ENCODE measurements at places on chromosomes 3 and 15. TPM values are rescaled to one million over a fixed set of nuclear protein-coding genes. Genes with fewer than 3 reads are reported as not detected.

DNA sequence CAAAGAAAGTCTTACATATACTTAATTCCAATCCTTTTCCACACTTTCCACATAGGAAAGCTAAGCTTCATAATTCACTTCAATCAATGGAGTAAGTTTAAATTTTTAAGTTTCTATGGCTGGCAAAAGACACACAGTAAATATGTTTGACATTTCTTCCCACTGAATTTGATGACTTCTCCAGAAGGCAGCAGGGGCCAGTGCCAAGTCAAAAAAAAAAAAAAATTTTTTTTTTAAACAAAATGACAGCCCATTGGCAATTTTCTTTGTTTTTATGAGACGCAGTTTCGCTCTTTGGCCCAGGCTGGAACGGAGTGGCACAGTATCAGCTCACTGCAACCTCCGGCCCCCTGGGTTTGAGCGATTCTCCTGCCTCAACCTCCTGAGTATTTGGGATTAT, 28.7 kb downstream of the ATP13A3 start:
- DNase-seq: no peak

DNA sequence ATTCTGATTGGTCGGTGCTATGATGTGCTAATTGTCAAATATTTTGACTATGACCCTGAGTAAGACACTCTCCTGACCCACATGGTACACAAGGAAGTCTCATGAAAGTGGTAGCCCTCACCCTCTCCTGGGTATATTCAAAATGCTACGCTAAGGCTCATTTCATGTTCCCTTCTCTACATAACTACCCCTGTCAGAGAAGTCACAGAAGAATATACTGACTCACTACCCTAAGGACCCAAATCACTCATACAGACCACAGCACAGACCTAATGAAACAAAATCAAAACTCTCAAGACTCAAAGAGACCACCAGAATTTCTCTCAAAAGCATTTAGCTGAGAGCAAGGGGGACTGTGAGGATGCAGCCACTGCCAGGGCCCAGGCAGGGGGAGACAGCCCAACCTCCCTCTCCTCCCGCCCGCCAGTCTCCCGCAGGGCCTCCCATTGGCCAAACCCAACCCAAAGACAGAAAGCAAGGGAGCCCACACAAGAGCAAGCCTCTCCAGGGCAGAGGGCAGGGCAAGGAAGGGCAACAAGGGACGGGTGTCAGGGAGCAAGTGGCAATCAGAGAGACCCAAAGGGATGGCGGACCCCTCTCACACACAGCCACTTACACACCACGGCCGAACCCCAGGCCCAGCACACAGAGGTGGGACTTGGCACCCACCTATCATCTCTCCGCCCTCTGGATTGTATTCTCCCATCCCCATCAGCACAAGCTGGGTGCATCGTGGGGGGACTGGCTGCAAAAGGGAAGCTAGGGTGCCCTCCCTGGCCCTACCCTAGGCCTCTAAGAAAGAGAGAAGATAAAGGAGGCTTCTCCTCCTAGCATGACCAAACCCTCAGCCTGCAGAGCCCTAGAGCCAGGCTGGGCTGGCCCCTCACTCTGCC, 41.6 kb downstream of the MEGF11 start:
- DNase-seq: no peak

- no peak for DNase-seq
These were observed 113.0 kb upstream of the ETV5 start for GRCh38 chr3:186221760-186222378.

GRCh38 chr3:124882816-124883747, 4.1 kb downstream of the ITGB5 start:
- DNase-seq: no peak

The LRTM1 gene
- not detected for total RNA-seq

DNA sequence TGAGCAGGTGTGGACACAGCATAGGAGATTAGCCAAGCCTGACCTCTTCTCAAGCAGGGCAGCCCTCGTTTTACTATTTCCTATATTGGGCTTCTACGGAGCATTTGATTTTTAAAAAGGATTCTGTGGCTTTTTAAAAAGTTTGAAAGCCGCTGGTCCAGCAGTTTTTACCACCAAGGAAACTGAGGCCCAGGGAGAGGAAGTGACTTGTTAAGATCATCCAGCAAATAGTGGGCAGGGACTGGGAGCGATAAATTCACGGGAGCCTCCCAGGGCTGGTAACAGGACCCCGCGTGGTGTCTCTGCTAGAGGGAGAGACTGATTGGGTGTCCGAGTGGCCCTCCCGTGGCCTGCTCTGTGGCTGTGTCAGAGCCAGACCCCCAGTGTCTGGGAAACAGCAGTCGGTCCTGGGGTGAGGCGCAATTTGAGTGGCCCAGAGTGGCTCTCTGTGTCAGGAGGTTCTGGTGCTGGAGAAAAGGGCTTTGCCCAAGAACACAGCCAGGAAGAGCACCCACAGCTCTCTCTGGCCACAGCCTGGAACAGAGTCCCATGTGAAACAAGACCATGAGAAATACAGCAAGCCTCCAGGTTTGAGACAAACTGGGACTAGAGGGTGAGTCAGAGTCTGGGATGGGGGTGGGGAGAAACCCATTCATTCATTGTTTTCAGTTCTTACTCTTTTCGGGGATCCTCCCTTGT, 4.2 kb downstream of the FURIN start:
- no peak for DNase-seq

DNA sequence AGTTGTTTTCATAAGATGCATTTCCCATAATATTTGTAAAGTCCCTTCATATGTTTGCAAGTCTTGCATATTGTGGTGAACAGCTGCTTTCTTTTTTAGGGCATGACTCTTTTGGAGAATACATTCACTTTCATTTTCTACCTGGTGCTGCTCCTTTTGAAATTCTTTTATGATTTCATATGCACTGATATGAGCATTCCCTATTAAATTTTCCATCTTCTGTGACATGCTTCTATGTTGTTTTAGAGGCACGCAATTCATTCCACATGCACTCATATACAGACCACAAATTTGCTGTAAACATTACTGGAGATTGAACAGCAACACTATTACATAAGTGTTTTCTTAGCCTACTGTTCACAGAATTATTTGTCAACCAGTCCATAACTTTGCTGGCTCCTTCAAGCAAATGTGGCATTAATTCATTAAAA, 92.8 kb upstream of the TNFSF10 start:
- no peak for DNase-seq

DNA sequence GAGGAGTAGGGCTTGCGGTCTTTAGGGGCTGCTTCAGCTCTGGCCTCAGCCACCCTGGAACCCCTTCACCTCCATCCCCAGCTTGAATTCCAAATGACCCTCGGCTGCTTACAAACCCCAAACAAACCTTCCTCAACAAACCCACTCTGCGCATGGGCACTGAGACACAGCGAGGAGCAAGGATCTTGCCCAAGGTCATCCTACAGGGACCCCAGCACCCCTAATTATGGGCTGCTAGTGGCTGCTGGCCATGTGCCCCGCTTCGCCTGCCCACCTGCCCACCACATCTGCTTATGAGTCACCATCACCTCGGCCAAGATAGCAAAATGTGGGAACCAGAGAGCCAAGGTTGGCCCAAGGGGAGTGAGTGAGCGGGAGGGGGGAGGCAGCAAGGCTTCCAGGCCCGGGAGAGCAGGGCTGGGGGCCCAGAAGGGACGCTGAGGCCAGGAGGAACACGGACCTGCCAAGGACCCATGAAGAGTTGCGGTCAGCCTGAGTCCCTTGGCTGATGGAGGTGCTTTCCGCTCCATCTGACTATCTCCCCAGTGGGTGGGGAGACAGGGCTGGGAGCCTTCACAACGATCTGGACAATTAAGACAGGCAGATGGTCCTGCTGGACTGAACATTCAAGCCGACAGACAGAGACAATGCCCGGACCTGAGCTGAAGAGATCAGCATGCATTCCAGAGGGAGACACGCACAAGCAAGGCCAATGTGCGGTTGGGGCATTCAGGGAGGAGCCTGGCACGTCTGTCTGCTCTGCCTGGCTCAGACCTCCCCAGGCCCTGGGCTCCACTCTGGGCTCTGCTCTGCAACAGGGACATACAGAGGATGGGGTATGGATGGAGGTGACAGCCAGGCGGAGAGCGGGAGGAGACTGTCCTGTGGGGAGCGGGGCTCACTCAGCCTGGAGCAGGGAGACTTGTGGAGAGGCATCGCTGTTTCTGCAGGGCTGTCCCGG, 10.8 kb upstream of the GRIP2 start:
- no peak for DNase-seq

The SLC24A5 gene
- total RNA-seq: not detected

DNA sequence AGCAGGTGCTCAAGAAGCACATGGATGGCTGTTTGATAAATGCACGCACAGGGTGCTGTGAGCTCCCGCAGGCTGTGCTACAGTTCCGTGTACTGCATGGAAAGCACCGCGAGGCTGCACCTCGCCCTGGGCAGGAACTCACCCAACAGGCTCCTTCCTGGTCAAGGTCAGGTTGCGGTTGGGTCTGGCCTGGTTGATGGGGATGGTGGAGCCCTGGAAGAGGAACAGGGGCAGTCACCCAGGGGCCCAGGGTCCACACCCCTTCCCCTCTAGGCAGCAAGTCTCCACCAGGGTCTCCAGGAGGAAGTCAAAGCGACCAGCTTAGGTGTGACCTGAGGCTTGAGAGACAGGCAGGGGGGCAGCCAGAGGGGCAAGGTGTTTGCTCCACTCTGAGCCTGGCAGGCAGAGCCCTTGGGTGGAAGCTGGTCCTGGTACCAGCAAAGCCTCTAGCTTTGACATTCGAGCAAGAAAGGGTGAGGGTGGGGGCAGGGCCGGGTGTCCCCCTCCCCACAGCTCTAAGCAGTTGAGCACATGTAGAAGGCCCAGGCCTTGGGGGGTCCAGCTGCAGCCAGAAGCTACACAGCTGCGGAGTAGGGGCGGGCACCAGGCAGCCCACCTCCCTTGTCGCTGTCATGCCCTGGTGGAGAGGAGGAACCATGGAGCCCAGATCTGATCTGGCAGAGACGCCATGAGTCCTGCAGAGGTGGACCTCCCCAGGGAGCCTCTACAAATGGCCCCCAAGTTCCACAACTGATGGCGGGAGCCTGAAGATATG, 46.3 kb upstream of the SLC41A3 start:
- DNase-seq: peak; percentile 17

The SOX14 gene
- total RNA-seq: not detected

DNA sequence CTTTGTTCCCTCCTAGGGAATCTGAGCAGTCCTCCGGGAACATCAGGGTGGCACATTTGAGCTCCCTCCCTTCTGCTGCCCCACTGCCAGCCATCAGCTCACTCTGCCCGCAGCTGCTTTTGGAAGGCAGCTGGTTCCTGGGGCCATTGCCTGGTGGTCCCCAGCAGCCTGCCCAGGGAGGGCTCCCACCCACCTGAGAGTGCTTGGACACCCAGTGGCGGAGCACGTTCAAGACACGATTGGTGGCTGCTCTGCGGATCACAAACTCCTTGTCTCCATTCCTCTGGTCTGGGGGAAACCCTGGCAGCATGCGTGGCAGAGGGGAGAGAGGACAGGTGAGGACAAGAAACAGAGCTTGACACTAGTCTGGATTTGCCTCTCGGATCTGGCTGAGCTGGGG, 53.7 kb upstream of the CTSH start:
- no peak for DNase-seq

- DNase-seq: no peak
These were observed 14.9 kb upstream of the MAGI1 start for GRCh38 chr3:66053550-66054094.

GRCh38 chr3:44632193-44632592, 7.4 kb downstream of the ZNF197 start:
- DNase-seq: no peak

GRCh38 chr3:4270720-4271119, 32.4 kb upstream of the SETMAR start:
- DNase-seq: no peak

DNA sequence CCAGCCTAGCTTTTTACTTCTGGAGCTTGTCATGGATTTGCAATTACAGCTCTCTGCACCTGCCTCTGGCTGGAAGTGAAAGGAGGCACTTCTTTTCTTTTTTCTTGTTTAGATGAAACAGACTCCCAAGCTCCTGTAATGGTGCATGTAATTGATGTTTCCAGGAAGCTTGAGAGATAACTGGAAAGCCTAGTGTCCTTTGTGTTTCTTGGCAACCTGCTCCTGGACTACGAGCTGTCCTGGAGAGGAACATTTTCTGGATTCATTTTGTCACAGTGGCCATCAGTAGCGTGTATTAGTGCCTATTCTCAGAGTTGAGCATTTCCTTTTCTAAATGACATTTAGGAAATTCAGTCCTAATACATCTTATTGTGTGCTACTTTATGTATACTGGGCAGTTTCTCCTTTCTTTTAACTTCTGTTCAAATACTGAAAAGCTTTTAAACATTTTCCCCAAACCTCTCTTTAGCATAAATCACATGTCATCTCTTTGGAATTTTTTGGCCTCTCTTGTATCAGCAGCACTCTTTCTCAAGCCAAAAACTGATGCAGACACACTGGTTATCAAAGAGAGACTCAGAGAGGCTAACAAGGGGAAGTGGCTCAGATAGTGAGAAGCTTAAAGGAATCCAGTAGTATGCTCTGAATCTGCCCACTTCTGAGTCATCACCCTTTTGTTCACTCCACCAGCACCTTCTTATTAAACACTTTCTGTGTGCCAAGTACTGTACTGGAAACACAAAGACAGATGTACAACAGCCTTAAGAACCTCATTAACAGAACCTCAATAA, 62.6 kb upstream of the SLC2A2 start:
- no peak for DNase-seq

GRCh38 chr3:159157275-159157674, 355.4 kb downstream of the MFSD1 start:
- no peak for DNase-seq

GRCh38 chr3:120909602-120909878, 1.5 kb downstream of the STXBP5L start:
- DNase-seq: no peak

GRCh38 chr15:26983822-26984221, 12.8 kb downstream of the GABRG3 start:
- DNase-seq: no peak

The GATA2 gene
- 11.4 TPM for total RNA-seq

- DNase-seq: no peak
These were observed 129.0 kb downstream of the CHSY1 start for GRCh38 chr15:101122806-101123205.

GRCh38 chr3:114377426-114377825, 83.6 kb downstream of the TIGIT start:
- no peak for DNase-seq

- DNase-seq: no peak
These were observed 14.1 kb upstream of the HRH1 start for GRCh38 chr3:11140030-11140712.

The ROPN1 gene
- not detected for total RNA-seq

GRCh38 chr15:39144613-39145499, 436.0 kb upstream of the THBS1 start:
- DNase-seq: no peak

The KBTBD13 gene
- total RNA-seq: not detected

GRCh38 chr3:58522759-58523425, 14.1 kb downstream of the ACOX2 start:
- DNase-seq: no peak

DNA sequence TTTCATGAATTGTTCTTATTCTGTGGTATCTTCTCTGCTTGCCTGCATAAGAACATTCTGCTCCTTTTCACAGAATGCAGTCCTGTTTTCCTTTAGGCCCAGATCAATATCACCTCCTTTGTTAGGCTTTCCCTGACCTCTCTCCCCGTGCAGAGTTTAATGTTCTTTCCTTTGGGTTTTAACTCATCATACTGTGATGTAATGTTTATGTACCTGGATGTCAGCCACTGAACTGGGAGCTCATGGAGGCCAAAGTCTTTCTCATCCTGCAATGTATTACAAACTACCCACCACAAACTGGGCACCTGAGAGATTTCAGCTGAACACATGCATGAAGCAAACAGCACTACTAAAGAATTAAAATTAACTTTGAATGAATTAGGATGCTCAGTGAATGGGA, 192.8 kb upstream of the RORA start:
- DNase-seq: no peak
